ENCODE measurements at places on chromosomes 4 and X.

DNA sequence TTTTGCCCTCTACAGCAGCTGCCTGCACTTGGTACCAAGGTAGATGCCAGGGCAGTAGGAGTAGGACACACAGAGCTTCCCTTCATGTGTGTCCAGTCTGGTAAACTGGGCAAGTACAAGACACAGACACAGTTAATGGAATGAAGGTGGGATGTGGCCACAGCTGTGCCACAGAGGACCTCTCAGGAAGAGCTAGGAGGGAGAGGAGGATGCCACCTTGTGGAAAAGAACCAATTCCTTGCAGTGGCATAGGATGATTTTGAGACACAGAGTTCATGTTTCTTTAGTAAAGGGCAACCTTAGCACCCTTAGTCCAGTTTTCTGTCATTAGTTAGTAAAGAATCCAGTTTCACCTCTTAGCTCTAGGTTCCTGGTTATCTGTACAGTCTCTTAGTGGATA is 36.3 kb upstream of the TBC1D14 start:
- DNase-seq, result no peak

DNA sequence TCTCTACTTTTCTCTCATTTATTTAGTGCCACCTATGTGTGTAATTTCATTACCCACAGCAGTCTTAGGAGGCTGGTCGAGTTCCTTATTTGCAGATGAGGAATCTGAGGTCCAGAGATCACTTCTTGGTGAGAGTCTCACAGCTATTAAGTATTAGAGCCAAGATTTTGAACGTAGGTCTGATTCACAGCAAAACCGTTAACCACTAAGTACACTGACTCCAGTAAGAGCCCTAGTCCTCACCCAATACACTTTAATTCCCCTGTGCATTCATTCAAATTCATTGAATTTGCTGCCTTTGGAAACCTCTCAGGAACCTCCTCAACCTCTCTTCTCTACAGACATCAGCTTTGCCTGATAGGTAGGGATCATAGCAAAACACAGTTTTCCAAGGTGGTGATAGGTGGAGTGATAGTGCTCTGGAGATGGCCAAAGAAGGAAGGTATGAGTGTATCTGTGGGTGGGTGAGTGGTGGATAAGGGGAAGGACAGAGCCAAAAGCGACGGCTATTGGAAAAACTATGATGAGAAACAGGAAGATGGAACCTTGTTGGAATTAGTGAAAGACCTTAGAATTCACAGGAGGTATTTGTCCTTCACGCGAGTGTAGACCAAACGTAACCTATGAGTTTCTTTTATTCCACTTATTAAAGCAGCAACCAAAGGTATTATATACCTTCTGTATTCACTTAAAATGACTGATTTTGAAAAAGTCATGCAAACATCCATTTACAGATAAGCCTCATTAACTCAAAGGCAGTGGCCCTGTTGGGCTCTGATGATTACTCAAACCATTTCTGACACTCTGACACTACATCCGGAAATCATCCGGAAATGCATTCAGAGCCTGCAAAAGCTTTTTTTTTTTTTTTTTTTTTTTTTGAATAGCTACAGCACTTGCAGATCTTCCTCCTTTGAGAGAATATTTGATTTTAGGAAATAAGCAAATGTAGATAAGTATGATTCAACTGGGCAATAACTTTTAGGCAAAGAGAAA is 6.3 kb downstream of the FMR1 start:
- peak; percentile 56 for DNase-seq

DNA sequence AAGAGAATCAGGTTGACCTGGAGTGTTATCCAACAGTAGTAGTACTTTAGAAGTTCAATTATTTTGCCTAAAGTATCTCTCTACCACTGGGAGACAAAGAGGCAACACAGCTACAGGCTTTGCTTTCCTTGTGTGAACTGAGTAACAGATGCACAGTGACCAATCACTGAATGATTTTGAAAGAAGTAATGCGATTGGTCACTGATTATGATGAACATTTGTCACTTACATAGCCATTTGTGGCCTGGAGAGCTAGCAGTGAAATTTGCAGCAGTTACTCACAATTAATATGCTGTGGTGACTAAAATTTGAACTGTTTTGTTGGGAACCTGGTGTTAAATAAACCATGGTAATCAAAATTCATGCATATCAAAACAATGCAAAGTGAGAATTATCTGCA is 508.7 kb upstream of the DIPK2B start:
- DNase-seq, result no peak

DNA sequence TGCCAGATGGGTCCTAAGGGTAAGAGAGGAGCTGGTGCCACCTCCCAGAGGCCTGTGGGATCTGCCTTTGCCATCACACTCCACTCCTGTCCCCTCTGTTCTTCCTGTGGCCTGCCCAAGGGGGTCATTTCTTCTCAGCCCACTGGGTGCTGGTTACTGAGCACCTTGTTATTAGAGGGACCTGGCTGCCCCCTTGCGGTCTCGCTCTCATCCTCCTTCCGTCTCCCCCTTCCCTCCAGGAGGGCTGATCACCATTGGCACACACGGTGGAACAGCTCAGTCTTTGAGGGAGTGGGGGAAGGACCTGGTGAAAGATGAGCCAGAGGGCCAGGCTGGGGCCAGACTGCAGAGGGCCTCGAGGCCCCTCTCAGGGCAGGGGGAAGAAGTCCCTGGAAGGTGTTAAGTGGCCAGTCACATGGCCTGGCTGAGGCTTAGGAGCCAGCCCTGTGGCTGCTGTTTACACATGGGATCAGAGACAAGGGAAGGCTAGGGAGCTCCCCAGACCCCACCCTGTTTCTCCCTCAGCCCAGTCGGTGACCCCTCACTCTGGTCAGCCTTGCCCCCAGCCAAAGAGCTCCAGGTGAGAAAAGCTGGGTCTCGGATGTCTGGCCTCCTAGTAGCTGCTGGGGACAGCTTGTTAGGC is 68.1 kb downstream of the MTMR1 start:
- no peak for DNase-seq

DNA sequence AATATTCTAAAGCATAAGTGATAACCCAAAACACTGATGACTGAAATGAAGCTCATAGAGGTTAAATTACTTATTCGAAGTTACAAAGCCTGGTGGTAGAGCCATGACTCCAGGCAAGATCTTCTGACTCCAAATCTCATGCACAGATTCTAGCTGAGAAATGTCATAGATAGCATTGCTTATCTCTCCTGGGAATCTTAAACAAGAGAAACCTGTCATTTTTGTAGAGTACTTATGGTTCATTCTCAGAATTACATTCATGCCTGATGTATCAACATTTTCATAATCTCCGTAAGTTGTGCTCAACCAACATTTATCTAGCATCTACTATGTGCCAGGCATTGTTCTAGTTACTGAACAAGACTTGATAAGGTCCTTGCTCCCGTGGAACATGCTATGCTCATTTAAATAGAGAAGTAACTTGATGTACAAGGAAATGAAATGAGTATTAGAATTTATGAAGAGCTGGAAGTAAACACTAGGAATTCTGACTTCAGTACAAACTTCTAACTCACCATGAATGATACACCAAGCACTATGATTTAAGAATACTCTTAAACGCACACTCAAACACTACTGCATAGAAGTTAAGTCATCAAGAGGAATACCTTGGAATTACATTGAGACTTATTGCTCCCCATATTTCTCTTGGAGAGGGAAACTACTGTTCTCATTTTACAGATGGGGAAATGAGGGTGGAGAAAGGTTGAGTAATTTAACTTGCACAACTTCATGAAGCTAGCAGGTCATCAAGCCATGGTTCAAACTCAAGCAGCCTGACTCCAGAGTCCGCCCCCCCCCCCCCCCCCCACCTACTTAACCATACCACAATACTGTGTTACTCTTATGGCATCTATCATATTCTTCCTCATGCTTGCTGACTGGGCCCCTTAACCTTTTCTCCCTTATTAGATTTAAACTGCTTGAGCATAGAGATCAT is 45.4 kb downstream of the MBNL3 start:
- no peak for DNase-seq

DNA sequence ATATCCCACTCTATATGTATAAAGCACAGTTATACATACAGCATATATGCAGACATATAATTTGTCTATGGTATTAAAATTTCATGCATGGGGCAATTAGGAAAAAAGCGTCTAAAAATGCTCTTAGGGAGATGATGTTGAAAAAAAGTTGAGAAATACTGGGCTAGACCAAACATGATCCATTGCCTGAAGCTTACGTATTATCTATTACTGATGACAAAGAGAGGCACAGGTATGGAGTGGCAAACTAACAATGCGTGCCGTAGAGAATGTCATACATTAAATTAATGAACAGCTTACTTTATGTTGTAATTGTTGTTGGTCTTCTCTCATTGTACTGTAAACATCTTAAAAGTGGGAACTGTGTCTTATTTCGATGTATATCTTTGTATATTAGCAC is 13.9 kb downstream of the RHOH start:
- DNase-seq, result no peak

- no peak for DNase-seq
Measured at GRCh38 chrX:140132937-140133336, 167.6 kb upstream of the CXorf66 start.

DNA sequence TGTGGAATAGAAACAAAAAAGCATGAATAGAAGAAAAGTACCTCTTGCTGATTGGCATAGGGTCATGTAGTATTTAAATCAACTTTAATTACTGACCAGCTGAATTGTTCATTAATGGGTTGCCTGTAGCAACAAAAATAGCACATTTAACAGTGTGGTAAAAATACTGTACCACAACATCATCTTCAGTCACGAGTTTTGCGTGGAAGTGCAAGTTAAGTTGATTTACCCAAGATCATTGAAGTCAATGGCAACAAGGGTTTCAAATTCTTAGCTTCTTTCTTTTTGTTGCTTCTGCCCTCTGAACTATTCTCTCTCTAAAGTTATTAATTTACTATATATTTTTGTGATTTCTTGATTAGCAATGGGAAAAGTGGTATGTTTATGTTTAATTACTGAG is 526.6 kb downstream of the C4orf33 start:
- DNase-seq, result no peak

DNA sequence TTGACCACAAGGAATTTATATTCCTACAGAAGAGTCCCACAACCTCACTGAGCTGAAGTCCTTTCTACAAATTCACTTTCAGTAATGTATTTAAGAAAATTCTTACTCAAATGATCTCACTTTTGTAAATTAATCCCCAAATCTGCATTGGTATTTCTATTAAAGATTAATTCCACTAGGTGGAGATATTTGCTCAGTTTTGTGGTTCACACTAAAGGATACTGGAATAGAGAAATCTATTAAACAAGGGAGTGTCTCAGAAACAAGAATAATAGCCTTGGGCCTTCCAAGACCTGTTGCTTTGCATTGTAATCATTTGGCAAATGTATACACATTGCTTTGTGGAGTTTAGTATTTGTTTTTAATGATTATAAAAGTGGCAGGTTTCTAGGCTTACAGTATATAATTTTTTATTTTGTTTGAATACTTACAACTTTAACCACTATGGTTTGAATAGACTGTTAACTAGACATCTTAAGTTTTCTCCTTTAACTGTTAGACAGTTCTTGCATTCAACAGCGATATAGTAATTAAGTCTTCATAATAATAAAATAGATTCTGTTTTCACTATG is 25.9 kb downstream of the CFAP299 start:
- peak; percentile 15 for DNase-seq

- DNase-seq, result no peak
Measured at GRCh38 chrX:108447303-108447702, 7.7 kb downstream of the COL4A5 start.

- DNase-seq, result no peak
Measured at GRCh38 chrX:112613686-112614085, 66.1 kb downstream of the LHFPL1 start.

- DNase-seq, result no peak
Measured at GRCh38 chr4:3202836-3203820, 45.8 kb upstream of the MSANTD1 start.

DNA sequence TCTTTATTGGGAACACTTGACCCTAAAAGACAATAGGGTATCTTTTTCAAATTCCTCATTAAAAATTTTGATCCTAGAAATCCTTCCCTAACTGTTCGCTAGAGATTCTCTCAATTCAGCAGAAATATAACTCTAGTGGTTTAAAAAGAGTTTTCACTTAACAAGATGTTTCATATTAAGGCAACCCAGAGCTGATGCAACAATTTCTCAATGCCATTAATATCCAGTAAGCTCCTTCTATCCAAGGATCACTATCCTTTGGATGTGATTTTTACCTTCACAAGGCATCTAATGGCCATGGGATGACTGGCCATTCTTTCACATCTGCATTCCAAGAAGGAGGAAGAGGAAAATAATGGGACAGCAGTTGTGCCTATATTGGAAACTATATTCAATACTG is 183.4 kb downstream of the ANKRD50 start:
- DNase-seq, result no peak

DNA sequence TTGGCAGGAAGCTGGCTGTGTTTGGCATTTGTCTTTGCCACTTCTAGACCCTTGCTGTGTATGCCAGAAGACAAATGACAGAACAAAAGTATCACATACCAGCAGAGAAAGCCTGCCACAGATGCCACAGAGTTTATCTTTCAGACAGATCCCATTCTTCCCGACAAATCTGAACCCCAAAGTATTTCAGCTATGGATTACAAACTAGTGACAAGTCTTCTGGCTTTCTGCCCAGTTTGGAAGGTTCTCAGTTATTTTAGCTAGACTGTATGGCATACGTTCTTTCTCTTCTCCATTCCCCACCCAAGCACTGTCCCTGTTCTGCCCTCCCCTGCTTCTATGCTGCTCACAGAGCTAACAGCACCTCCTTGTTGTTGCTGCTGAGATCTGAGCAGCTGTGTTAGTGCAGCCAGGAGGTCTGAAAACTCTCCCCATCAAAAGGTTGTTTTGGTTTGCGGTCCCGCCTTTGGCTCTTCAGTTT is 236.7 kb downstream of the FRAS1 start:
- DNase-seq, result no peak

- DNase-seq, result no peak
Measured at GRCh38 chrX:45710081-45710801, 509.6 kb upstream of the DIPK2B start.

DNA sequence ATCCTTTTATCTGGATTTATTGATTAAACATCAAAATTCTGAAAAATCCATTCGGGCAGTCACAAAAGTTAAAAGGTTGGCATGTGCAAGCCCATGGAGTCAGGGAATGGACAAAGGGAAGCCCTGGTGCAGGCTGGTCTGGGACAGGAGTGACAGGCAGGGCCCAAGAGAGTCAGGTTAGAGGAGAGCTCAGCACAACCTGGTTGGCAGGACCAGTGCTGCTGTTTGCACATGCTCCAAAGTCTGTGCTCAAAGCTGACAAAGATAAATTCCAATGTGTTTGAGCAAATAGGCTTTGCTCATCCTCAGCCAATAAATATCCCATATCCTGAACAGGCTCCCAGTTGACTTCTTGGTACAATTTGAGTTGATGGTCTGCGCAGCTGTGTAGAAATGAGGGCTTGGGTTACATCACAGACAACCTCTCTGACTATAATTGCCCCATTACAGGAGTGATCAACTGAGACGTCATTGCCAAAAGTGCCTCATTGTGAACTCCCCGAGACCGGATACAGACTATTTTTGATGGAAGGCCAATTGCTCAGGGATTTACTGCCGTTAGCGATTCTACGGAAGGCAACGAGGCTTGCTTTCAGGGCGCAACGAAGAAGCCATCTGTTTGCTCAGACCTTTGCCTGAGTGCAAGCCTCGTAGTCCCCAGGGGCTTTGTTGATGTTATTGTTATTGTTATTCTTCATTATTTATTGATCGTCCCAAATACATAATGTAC is 1008.1 kb upstream of the TENM3 start:
- no peak for DNase-seq

GRCh38 chrX:725971-726370 is 95.4 kb downstream of the SHOX start:
- no peak for DNase-seq
